ENCODE measurements at places on chromosomes 12 and 14. TPM values are rescaled to one million over a fixed set of nuclear protein-coding genes. Genes with fewer than 3 reads are reported as not detected.

- DNase-seq, result no peak
Observed at GRCh38 chr12:7837366-7837765, 35.3 kb downstream of the SLC2A14 start.

TRIM9 gene
- 0.98 TPM for total RNA-seq

GRCh38 chr14:99360774-99361595 lies 89.0 kb upstream of the BCL11B start:
- no peak for DNase-seq

- no peak for DNase-seq
Observed at GRCh38 chr14:95305940-95306339, 13.8 kb downstream of the CLMN start.

Measured in H9 (cell line).